Stimulated activated CD8-positive, alpha-beta memory T cell treated with anti-CD3 and anti-CD28 coated beads, Interleukin-4, amount 100 ng/mL, for 1 hour (primary cell): ENCODE measurements at places on chromosomes 7 and 10.

- no peak for DNase-seq
These were observed 48.5 kb downstream of the SMKR1 start for GRCh38 chr7:129550693-129551360.

DNA sequence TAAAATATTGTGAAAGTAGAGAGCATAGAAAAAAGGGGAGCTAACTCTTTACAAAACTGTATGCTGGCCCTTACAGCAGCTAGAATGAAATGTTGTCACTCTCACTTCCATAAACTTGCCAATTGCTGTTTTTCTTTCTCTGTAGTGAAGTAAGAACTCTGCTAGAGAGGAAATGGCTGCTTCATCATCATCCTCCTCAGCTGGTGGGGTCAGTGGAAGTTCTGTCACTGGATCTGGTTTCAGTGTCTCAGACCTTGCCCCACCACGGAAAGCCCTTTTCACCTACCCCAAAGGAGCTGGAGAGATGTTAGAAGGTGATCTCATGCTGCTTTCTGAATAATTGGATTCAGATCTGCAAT lies 7.6 kb upstream of the ASCC1 start:
- DNase-seq: no peak

GRCh38 chr10:50567384-50567783 lies 56.4 kb downstream of the SGMS1 start:
- no peak for DNase-seq

GRCh38 chr10:98096731-98097130 lies 37.7 kb upstream of the R3HCC1L start:
- DNase-seq: no peak

DNA sequence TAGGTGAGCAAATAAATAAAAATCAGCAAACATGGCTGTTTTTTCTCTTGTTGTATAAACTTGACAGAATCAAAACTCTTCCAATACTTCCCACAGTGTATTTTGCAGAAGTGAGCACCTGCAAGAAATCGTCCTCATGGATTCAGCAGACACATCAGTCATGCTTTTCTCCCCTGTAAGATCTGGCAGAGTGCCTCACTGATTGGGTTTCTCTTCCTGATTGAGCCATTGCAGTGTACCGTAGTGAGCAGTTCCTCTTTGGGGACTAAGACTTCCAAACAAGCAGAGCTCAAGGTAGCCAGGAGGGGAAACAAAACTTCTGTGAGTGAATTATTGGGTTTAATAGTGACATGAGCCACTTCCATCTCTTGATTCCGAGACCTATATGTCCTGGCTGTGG lies 2.2 kb upstream of the CCDC3 start:
- DNase-seq: no peak

DNA sequence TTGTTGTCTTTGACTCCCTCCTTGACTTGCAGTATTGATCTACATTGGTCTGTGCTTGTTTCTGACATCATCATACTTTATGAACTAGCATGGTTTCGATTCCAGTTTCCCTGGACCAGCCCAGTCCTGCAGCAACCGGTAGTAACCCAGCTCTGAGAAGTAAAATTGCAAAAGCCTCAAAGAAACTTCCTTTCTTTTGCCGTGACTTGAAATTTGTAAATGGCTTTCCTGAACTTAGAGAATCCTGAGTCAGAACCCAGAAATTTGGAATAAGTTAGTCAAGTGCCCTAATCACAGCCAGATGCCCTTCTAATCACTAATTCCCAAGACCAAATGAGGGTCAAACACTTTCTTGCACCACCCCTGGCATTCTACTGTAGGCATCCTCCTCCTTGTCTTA lies 15.0 kb downstream of the TAS2R60 start:
- DNase-seq: no peak

GRCh38 chr7:41536122-41536872 lies 166.6 kb downstream of the INHBA start:
- DNase-seq: no peak
